ENCODE measurements at places on chromosomes 7 and 10.

DNA sequence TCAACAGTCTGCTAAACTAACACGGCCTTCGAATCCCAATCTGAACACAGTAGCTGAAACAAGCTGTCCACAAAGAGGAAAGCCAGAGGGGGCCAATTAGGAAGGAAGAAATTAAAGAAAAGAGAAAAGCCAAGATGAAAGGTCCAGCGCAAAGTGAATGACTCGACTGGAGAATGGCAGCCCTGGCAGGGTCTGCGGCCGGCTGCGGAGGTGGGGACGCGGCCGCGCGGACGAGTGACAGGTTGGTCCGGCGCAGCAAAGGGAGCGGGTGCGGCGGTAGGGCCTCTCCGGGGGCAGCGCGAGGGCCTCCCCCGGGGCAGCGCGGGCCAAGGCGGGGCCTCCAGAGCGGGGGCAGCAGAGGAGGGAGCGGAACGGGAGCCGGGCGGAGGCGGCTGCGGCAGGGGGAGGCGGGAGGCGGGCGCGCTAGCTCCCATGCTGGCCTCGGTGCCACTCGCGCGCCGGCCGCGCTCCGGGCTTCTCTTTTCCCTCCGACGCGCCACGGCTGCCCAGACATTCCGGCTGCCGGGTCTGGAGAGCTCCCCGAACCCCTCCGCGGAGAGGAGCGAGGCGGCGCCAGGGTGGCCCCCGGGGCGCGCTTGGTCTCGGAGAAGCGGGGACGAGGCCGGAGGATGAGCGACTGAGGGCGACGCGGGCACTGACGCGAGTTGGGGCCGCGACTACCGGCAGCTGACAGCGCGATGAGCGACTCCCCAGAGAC lies at the start of gene VWC2:
Gene VWC2, plus strand, starts transcription at position 421 of the 718 bp plus-strand sequence. CDS start 1,798 bp downstream, outside the sequence.
- DNase-seq, result no peak

GRCh38 chr10:1204434-1205326 lies 148.5 kb downstream of the WDR37 start:
- DNase-seq, result no peak

DNA sequence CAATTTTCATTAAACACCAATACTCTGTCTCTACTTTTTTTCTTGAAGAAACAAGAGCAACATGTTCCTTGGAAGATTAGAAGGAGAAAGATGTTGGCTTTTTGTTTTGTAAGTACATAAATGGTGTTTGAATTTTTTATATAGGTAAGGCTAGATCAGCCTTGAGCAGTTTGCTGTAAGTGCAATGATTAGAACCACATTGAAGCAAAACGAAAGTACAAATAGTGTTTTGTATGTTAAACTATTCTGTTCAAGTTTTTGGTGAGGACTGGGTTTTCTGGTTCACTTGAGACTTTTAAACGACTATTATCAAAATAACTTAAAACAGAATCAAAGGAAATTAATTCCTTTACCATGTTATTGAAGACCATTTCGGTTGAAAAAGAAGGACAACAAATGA lies 162.9 kb upstream of the NRP1 start:
- no peak for DNase-seq

DNA sequence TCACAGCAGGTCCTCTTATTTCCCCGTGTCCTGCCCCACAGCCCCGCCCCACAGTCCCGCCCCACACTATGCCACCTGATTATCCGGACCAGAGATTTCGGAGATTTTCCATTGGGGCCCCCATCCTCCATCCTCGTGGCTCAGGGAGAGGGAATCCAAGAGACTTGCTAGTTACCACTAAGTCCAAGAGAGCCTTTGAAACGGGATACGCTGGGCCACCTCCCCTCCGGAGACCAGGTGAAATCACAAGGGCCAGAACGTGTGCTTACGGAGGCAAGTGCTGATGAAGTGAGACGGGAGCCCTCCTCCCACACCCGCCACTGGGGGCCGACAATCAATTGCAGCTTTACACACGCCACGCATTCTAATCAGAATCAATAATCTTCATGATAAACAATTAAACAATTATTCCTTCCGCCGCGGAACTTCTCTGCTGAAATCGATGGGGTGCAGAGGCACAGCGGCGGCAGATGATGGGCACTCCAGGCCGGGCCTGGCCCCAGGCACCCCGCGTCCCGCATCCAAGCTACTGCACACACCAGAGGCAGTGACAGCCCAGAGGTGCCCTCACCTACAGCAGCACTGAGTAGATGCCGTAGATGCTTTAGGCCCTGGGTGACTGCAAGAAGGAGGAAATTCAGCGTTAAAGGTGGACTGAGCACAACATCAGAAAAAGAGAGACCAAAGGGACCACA lies 534.0 kb upstream of the FOXK1 start:
- no peak for DNase-seq

DNA sequence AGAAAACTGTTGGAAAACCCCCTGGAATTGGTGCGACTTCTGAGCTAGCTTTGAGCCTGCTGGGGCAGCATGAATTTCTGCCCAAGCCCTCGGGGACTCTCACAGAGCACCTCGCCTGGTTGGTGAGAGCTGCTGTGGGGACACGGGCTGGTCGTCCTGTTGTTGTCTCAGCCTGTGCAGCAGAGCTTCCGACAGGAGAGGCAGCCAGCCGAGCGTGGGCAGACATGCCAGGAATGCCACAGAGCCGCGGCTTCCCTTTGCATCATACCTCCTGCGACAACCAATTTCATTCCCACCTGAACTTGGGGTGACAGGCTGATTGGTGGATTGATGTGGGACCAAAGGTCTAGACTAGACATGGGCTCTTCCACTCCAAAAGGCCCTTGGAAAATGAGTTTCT lies 60.2 kb upstream of the NRBF2 start:
- DNase-seq, result no peak

DNA sequence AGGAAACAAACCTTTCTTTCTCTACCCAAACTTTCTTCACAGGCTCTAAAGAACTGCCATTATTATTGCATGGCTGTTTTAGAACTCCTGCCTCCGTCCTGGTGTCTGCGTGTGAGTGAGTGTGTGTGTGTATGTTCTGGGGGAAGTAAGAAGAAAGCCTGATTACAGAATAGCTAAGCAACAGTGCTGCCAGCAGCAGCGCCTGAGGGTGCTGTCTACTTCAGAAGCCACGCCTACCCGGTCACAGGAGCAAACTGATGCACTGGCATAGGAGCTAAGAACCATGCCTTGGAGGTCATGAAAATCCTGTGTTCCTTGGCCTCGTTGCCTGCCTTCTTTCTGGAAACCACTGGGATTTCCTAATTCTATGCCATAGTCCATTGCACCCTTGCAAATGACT lies 25.2 kb downstream of the LIPK start:
- DNase-seq, result no peak

- DNase-seq, result no peak
Observed at GRCh38 chr7:138603549-138604318, 97.4 kb downstream of the SVOPL start.

DNA sequence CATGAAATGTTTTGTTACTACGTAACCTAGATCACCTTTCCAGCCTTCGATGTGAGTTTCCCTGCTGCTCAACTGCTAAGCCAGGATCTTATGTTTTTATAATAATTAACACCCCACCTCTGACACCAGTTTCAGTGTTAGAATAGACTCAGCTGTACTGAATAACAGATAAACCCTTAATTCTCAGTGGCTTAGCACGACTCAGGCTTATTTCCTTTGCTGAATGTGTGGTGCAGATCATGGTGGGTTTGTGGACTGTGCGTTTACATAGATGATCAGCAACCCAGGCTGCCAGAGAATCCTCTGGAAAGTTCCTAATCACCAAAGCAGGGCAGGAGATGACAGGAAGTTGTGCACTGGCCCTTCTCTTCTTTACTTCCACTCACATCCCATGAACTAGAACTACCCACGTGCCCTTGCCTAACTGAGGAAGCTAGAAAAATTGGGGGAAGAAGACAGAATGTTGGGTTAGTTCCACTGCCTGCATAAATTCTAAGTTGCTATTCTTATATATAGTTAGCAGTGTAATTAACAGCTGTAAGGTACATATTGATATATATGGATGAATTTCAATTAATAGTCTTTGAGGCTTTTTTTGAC lies 111.8 kb downstream of the MAPK8 start:
- DNase-seq, result no peak

DNA sequence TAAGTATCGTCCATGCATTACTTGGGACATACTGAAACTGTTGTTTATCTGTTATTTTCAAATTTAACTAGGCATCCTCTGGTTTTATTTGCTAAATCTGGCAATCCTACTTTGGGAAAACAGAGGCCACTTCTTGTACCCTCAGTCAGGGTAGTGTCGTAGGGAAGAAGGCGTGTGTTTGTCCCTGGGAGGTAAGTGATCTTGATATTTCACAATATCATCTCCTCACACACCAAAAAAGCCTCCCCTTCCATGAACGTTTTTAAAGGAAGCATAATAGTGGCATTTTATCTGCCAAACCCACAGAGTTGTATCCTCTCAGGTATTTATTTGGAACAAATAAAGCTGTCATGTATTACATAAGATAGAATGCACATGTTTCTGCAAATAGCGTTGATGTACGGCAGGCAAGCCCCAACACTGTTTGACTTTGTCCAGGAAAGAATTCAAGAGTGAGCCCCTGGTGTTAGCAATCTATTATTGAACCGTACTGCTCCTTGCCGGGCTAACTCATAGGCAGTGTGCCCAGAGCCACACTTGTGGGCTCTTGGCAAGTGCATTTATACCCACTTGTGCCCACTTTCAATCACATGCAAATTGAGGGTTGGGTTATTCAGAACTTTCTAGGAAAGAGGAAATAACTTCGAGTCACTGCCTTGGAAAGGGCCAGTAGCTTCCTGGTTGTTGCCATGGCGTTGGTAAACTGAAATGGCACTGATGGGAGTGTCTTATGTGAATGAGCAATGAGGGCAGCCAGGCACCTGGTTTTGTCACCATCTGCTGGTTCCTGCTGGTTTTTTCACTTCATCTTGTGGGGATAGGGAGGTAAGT lies 266.0 kb downstream of the USP6NL start:
- DNase-seq, result no peak

- no peak for DNase-seq
Observed at GRCh38 chr10:47036771-47037170, 125.5 kb downstream of the PTPN20 start.

DNA sequence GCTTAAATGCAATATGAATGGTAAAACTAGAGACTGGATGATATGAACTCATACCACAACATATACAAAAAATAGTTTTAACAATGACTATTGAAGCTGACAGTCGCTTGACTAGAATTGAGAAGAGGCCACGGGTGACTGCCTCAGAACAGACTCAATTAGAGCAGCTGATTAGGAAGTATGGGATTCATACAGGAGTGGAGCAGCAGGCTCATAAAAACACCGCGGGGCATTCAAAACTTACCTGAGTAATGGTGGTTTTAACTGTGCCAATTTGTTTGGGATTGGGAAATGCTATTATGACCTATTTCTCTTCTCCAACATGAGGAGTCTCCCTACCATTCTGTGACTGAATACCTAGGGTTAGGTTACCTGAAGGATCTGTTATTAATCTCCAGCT lies 2.1 kb downstream of the CADPS2 start:
- no peak for DNase-seq

GRCh38 chr10:124624895-124625294 lies 119.3 kb downstream of the FAM53B start:
- no peak for DNase-seq

DNA sequence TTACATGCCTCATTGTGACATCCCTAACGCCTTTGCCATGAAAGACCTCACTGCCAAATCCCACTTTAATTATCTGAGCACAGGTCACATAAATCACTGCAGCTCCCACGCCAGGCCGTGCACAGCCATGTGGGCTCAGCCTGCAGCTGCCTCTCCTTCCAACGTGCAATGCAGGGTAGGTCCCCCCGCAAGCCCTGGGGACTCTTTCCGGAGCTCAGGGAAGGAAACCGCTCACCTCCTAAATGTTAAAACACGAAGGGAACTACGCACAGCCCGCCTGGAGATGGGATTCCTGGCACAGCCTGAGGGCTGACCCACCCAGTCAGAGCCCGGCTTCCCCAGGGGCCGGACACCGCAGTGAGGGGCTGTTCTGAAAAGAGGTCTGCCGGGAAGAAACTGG lies 128.0 kb downstream of the MAD1L1 start:
- no peak for DNase-seq

DNA sequence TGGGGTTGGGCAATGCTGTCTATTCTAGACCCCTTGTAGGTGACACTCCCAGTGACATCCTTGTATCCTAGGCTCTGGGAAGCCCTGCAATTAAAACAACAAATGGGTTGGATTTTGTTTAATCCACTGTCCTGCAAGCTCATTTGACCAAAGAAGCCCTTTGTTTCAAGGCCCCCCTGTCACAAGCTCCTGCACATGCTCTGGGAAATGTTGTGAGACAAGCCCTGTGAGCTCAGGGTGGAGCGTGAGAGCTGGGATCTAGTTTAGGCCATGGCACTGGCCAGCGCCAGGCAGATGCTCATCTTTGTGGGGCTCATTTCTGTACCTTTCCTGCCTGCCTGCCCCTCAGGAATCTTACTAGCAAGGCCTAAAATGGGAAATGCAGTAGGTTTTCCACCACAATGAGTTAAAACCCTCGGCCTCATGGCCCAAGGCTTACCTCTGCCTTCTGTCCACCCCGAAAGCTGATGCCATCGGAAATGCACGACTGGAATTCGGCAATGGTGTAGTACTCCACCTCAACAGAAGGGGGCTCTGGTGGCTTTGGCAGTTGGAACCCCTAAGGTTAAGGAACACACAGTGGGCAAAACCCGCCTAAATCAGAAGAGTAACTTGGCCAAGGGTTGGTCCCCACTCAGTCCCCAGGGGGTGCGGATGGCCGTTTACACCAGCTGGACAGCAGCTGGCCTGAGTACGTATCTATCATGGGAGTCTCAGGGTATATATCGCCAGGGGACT lies 112.0 kb downstream of the NEURL1 start:
- DNase-seq, result peak; percentile 39

DNA sequence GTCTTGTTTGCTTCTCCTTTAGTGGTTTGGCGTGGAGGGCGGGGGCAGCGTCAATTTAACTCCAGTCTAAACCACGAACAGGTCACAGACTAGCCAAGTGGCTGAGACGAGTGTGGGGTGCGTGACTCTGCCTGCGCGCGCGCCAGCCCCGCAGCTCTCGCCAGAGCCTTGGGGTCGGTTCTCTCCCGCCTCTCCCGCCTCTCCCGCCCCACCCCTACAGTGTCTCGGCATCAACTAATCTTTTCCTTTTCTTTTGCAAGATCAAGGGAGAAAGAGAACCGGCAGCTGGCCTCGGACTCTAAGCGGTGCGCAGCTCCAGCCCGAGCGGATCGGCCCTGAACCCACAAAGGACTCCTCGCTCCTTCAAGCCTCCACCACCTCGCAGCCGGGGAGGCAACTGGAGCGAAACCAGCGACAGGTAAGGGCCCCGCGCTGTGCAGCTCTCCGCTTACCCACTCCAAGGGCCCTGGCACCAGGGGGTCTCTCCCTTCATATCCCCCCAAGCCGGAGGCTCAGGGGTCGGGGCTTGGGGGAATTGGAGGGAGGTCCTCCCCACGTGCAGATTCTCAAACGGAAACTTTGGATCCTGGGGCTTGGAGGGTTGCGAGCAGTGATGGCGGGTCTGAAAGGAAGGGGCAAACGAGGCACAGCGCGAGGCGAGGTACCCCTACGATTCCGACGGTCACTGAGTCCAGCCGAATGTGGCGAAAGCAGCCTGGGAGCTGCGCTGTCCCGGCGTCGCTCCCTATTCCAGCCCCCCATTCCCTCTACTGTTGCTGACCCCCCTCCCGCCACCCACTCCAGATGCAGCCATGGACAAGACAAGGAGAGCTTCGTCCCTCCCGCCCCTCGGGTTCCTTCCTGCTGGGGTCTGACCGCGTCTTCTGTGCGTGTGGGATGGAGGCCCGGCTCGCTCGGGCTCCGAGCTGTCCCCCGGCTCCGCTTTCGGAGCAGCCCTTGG lies 829 bp downstream of the CHRM2 start:
- no peak for DNase-seq
